ENCODE measurements at places on chromosomes 16 and 17. TPM values are rescaled to one million over a fixed set of nuclear protein-coding genes. Genes with fewer than 3 reads are reported as not detected.

The TBX21 gene
- 3.3 TPM for total RNA-seq

The PHB1 gene
- total RNA-seq: 94.6 TPM

The CAPNS2 gene
- total RNA-seq: not detected

The NKD1 gene
- 92.4 TPM for total RNA-seq

The PRSS33 gene
- not detected for total RNA-seq

The NEURL4 gene
- 40.2 TPM for total RNA-seq

The EPN3 gene
- not detected for total RNA-seq

The PRSS36 gene
- 6.5 TPM for total RNA-seq

The KRT37 gene
- not detected for total RNA-seq

The ST6GALNAC1 gene
- 12.2 TPM for total RNA-seq

The ABCC11 gene
- total RNA-seq: not detected

The KCNJ18 gene
- not detected for total RNA-seq

The KRTAP4-9 gene
- not detected for total RNA-seq

The NHLRC4 gene
- 5.2 TPM for total RNA-seq

The METTL16 gene
- 29.7 TPM for total RNA-seq

The CD300LB gene
- total RNA-seq: not detected

The OTOP2 gene
- not detected for total RNA-seq

The CCDC200 gene
- total RNA-seq: not detected

The HSPB9 gene
- total RNA-seq: not detected

The CCL23 gene
- 6.6 TPM for total RNA-seq

The ATP2C2 gene
- total RNA-seq: not detected

The TNFRSF17 gene
- total RNA-seq: not detected

The NATD1 gene
- total RNA-seq: 12.0 TPM

The ATAD5 gene
- 1.7 TPM for total RNA-seq

The PITPNC1 gene
- total RNA-seq: 8.1 TPM

The GRIN2A gene
- 0.39 TPM for total RNA-seq

The ACACA gene
- 60.9 TPM for total RNA-seq

The CDC42EP4 gene
- 115 TPM for total RNA-seq

The LRRC36 gene
- total RNA-seq: 4.6 TPM

The KRT39 gene
- total RNA-seq: not detected

The ITGAL gene
- 2.4 TPM for total RNA-seq

The ELMO3 gene
- 4.2 TPM for total RNA-seq

The SOCS3 gene
- total RNA-seq: 47.6 TPM

The MTHFSD gene
- 22.7 TPM for total RNA-seq

The PRR15L gene
- not detected for total RNA-seq

The TP53TG3B gene
- total RNA-seq: not detected

The IKZF3 gene
- total RNA-seq: 0.30 TPM

The CMTM2 gene
- total RNA-seq: not detected

The SLC16A11 gene
- not detected for total RNA-seq

The GAS2L2 gene
- total RNA-seq: 0.84 TPM

The SULT1A2 gene
- total RNA-seq: not detected

The STAT5A gene
- 132 TPM for total RNA-seq

All from tibial nerve (tissue), 4 donors.